NCI-H510A (cell line): ENCODE measurements at places on chromosomes 5 and 9.

GRCh38 chr9:124122813-124123462, 111.4 kb downstream of the LHX2 start:
- DNase-seq, result no peak

GRCh38 chr5:14557203-14557770, 24.3 kb upstream of the OTULINL start:
- no peak for DNase-seq

- no peak for DNase-seq
Measured at GRCh38 chr9:98962861-98963260, 19.2 kb downstream of the COL15A1 start.

DNA sequence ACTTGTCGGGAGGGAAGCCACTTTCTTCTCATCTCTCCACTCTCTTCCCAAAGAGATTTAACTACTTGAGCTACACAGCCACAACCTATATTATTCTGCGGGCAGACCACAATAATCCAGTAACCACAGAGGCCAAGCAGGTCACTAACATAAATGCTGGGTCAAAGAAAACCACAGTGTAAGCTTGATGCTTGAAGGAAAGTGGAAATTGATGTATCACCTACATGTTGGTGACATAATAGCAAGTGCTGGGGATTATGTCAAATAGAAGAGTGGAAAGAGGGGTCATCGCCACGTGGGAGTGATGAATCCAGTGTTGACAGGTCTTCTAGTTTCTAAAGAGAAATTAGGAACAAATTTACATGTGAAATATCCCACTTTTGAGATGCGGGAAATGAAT, 40.9 kb downstream of the RFK start:
- DNase-seq, result no peak

DNA sequence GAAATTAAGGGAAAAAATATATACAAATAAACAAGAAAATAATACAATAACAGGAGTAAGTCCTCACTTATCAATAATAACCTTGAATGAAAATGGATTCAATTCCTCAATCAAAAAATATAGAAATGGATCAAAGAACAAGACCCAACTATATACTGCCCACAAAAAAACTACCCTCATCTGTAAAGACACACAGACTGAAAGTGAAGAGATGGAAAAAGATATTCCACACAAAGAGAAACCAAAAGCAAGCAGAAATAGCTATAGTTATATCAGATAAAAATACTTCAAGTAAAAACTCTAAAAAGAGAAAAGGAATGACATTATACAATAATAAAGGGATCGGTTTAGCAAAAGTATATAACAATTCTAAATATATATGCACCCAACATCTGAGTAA, 66.5 kb downstream of the KIAA0825 start:
- DNase-seq, result no peak

DNA sequence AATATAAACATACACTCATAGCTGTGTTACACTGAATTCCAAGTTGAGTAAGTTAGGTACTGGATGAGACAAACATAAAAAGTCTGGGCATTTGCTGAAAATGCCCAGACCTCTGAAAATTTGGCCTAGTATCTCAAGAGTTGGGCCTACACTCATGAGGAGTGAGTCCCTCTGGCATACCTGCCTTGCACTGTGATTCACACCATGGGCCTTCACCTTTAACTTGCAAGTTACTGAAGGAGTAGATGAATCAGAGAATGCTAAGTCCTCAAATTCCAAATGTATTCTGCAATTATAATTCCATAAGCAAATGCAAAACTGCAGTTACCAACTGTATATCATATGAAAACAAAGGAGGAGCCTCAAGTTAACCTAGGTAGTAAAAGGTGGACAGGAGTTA, 32.3 kb upstream of the C9orf40 start:
- DNase-seq, result no peak

- DNase-seq, result no peak
Measured at GRCh38 chr5:158064334-158065123, 205.6 kb upstream of the CLINT1 start.
